Stimulated activated CD4-positive, alpha-beta T cell treated with anti-CD3 and anti-CD28 coated beads, TNF-alpha, amount 100 ng/mL, for 1 hour (primary cell): ENCODE measurements at places on chromosomes 5 and 9.

- DNase-seq = no peak
These were observed 932.0 kb downstream of the TLE4 start for GRCh38 chr9:80503671-80504281.

GRCh38 chr5:172104801-172105701 is 83.0 kb downstream of the STK10 start:
- DNase-seq = no peak

- no peak for DNase-seq
These were observed 412.8 kb upstream of the PIK3R1 start for GRCh38 chr5:67802766-67803165.

- DNase-seq = no peak
These were observed 68.1 kb downstream of the AOPEP start for GRCh38 chr9:94794476-94795167.

DNA sequence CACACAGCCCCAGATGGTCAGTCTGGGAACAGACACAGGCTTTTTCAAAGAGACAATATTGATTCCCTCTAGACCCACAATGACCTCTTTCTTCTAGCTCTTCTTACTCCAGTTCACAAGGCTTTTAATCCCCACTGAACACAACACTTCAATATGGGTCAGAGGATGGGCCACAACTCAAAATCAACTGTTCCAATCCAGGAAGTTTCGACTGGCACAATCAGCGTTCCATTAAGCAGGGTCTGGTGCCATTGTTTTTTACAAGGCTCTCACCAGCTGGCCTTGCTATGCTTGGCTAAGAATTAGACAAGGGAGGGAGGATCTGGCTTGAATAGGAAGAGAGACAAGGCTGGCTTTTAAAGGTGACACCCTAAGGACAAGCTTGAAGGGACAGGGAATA is 199.4 kb upstream of the SLC24A2 start:
- no peak for DNase-seq

DNA sequence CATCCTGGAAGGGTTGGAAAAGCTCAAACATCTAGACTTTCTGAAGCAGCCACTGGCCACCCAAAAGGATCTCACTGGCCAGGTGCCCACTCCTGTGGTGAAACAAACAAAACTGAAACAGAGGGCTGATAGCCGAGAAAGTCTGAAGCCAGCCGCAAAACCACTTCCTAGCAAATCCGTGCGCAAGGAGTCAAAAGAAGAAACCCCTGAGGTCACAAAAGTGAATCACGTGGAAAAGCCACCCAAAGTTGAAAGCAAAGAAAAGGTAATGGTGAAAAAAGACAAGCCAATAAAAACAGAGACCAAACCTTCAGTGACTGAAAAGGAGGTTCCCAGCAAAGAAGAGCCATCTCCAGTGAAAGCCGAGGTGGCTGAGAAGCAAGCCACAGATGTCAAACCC is 87.6 kb downstream of the MAP1B start:
- DNase-seq = no peak

DNA sequence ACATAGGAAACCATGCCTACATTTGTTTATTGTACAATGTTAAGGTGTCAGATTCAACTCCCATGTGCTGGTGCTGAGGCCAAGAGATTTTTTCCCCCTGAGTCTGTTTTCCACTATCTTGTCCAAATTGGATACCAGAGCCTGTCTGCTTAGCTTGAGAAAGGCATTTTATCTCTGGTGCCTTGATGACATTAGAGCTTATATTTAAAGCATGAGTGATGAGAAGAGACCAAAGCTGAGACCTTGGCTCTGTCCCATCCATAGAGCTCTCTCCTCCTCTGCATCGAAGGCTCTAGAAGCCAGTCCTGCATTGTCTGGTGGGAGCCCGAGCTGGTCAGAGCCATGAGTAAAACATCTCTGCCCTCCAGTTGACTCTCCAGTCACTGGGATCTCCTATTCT is 10.4 kb upstream of the PPP2CA start:
- no peak for DNase-seq

GRCh38 chr5:168334695-168335094 is 43.2 kb downstream of the WWC1 start:
- DNase-seq = no peak

- no peak for DNase-seq
These were observed 203.2 kb downstream of the IZUMO3 start for GRCh38 chr9:24342457-24342856.

DNA sequence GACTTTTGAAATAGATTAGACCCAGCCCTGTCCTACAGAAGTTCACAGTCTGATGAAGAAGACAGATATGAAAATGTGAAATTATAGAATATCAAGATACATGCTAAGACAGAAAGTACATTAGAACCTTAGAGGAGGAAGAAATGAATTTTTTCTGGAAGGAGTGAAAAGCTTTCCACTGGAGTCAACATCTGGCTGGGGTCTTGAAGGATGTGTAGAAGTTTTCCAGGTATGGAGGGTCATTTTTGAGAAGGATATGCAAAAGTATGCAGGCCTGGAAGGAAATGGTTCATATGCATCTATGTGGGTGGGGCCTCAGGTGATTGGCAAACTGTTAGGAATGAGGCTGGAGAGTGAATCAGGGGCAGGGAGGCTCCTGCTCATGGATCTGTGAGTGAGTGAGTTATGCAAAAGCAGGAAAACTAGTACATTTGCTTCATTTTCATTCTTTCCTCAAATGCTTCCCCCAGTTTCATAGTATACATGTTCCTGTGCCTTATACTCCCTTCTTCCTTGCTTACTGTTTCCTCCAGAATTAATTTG is 142.3 kb downstream of the GRIA1 start:
- no peak for DNase-seq

GRCh38 chr5:122727112-122727541 is 47.8 kb upstream of the SNX2 start:
- DNase-seq = no peak

- no peak for DNase-seq
These were observed 48.5 kb downstream of the MTRR start for GRCh38 chr5:7917130-7918123.

- DNase-seq = no peak
These were observed 137.7 kb upstream of the GRIA1 start for GRCh38 chr5:153352685-153353219.

DNA sequence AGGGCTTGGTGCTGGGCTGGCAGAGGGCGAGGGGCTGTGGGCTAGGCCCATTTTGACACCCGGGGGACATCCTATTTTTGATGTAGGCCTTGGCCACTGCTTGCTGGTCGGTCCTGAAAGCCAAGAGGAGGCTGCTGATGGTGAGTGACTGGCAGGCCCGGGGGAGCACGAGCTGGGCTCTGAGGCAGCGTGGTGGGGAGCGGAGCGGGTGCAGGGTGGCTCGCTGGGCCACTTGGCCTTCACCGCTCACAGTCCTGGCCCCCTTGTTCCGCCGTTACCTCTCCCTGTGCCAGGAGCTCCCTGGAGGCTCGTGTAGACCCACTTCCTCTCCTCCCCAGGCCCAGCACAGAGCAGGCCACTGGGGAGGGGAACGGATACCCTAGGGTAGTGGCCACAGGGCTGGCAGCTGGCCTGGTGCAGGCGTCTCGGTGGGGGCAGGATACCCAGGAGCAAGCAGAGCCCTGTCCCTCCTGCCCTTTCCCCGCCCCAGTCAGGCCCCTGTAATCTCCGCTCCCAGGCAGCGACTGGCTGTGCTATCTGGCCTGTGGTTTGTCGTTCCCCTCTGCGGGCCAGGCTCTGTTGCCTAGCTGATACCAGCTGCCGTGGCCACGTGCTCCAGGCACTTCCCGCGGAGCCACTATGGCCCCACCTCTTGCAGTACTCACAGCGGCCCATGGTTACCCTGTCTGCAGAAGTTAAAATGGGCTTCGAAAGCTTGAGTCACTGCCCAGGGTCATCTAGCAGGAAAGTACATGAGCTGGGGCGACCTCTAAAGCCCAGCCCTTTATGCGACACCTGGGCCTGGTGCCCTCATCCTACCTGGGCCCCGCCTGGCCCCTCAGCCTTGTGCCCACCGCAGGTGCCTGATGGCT is 11.7 kb upstream of the DOLPP1 start:
- DNase-seq = peak; percentile 18

DNA sequence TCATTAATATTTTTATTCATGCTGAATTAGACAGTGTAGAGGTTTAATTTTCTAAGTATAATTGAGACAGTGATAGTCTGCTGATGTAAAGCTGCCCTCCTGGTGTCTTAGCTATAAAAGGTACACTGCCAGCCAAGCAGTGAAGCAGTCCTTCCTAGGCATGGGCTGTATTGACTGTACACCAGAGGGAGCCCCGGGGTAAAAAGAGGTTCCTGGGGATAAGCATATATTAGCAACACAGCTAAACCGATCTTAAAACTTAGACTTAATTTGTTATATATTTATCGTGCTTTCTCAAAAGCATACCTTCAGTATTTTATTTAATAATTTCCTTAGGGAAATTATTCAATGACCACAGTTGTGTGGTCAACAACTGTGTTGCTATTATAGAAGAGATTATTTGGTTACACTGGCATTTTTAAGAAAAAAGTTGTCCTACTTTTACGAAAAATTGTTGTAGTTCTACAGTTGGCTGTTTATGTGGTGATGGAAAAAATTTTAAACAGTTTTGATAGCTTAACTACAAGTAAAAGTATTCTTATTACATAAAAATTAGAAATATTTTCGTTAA is 68.8 kb downstream of the ELL2 start:
- DNase-seq = no peak

GRCh38 chr9:131277287-131277909 is 1.1 kb upstream of the FAM78A start:
- DNase-seq = no peak

DNA sequence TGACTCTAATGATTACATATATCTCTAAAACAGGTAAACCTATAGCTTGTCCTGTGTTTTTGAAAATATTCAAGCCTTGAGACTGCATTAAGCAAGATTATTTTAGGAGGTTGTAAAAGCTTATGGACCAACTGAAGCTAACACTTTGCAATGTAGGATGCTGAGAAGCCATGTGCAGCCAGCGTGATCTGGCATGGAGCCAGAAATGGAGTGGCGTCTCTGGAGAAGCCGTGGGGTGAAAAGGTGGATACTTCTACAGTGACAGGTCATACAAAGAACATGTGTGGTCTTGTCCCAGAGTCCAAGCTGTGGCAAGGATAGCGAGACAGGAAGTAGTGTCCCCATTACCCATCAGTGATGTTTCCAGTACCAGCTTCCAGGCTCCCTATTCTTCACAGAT is 100.8 kb upstream of the CD180 start:
- DNase-seq = no peak

DNA sequence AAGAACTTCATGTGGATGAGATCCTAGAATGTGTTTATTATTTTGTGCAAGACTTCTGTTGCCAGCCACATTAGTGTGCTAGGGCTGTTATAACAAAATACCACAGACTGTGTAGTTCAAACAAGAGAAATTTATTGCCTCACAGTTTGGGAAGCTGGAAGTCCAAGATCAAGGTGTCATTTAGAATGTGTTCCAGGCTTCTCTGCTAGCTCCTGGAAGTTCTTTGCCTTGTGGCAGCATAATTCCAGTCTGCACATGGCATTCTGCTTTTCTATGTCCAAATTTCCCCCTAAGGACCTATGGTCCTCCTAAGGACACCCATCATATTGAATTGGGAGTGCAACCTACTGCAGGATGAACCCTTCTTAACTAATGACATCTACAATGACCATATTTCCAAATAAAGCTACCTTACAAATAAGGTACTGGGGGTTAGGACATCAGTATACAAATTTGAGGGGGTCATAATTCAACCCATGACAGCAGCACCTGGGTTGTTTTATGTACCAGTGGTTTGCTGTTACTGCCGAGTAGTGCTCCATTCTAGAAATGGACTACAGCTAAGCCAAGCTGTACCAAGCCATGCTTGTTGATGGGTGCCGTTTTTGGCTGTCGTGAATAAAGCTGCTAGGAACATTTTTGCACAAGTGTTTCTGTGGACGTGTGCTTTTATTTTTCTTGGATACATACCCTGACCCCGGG is 52.7 kb downstream of the DAPK1 start:
- no peak for DNase-seq

GRCh38 chr5:167767795-167768194 is 523.6 kb upstream of the WWC1 start:
- no peak for DNase-seq

- DNase-seq = no peak
These were observed 12.0 kb downstream of the RAB14 start for GRCh38 chr9:121189660-121190059.

DNA sequence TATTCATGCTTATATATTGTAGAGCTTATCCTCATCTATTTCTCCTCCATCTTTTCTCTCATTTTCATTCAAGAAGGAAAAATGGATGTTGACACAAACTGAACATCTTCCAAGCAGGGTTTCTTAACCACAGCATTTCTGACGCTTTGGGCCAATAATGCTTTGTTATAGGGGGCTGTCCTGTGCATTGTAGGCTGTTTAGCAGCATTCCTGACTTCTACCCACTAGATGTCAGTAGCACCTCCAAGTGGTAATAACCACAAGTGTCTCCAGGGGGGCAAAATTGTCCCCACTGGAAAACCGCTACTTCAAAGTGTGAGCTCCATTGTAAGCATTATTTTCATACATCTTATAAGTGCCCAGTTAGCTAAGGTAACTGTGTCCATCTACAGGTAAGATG is 2.6 kb upstream of the TXNDC8 start:
- no peak for DNase-seq
